ENCODE measurements at places on chromosomes 16 and 17.
A peak's percentile ranks its signal among the peaks of the same experiment; 100 is the strongest.

DNA sequence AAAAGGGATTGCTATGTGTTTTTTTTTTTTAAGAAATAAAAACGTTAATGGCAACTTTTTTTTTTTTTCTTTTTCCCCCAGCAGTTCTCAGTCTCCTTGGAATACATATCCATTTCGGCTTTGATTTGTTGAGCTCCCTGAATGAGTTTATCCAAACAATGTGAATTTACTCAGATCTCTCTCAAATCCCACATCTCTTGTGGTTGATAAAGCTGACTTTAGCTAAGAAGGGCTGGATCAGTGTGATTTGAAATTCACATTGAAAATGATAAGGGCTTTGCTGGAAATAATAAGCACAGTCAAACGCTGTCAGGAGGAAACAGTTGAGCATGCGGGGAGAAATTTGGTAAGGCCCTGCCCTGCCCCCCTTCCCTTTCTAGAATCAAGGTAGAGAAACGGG, 74.1 kb upstream of the IRX3 start:
- no peak for DNase-seq

GRCh38 chr16:67148656-67149275, 2.0 kb downstream of the B3GNT9 start:
- DNase-seq, result no peak

DNA sequence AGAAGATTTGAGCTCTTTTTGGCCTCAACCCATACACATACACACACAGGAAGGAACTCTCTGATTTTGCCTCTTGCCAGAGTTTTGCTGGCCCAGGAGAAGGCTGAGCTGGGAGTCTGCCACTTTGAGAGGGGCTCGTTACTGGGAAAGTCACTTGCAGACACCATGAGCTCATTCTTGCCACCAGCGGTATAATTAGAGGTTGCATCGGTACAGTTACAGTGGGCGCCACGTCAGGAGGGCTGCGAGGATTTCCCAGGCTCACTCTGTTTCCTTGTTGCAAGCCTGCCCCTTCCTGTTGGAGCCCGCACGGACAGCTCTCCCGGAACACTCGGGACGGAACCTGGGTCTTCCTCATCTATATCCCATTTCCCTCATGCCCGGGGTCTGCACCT, 3.1 kb upstream of the SDK2 start:
- no peak for DNase-seq

GRCh38 chr16:88545781-88546180, 24.4 kb upstream of the ZC3H18 start:
- no peak for DNase-seq

DNA sequence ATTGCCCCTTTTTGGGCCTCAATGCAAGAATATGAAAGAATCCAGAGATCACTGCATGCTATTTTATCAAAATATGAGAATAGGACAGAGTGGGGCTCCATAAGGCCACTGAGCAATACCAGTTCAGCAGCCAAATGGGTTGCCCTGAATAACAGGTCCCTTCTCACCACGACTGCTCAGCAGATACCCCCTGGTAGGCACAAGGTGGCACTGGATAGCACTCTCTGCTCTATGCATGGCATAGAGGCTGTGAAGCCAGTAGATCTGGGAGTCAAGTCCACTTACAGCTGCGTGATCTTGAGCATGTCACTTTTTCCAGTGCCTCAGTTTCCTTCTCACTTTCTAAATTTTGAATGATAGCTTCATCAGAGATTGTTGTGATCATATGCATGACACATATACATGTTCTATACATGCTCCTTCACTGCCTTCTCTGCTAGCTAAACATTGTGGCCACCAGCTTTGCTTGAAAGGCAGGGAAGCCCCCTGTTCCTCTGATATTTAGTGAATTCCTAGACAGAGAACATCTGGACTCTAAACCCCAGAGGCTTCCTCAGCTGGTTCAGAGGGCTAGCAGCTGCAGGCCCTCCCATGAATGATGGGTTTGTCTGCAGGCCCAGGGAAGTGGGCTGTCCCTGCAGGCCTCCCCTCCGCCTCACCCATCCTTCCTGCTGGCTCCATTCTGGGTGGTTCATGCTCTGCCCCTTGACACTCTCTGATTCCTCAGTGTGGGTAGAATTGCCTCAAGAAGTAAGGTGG, 84.9 kb upstream of the ASIC2 start:
- DNase-seq, result no peak

GRCh38 chr16:77637940-77638339, 84.4 kb upstream of the NUDT7 start:
- DNase-seq, result no peak

- no peak for DNase-seq
Measured at GRCh38 chr16:8957063-8957397, 6.7 kb downstream of the USP7 start.

DNA sequence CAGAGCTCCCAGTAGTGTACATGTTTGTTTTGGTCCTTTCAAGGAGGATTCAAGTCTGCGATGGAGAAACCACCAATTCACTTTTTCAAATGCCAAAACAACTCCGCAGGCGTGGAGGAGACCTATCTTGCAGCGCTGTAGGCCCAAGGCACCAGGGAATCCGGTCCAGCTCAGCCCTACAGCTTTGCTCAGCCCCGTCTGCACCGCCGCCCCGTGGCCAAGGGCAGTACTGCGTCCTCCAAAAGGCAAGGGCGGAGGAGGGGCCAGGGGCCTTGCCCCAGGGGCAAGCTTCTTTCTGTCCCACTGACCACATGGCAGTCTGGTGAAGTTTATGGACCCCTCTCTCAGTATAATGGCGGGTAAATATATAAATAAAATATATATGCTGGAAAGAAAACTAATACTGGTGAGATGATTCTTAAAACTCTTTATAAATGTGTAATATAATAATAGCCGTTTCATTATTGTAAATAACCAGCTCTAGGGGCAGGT, 709 bp upstream of the CD300LG start:
- DNase-seq, result peak; percentile 20

GRCh38 chr17:76643553-76644148, at the start of gene ST6GALNAC1:
Gene ST6GALNAC1, minus strand, starts transcription at chr17:76643757. Its CDS starts 119 bp downstream, at chr17:76643638.
- no peak for DNase-seq

DNA sequence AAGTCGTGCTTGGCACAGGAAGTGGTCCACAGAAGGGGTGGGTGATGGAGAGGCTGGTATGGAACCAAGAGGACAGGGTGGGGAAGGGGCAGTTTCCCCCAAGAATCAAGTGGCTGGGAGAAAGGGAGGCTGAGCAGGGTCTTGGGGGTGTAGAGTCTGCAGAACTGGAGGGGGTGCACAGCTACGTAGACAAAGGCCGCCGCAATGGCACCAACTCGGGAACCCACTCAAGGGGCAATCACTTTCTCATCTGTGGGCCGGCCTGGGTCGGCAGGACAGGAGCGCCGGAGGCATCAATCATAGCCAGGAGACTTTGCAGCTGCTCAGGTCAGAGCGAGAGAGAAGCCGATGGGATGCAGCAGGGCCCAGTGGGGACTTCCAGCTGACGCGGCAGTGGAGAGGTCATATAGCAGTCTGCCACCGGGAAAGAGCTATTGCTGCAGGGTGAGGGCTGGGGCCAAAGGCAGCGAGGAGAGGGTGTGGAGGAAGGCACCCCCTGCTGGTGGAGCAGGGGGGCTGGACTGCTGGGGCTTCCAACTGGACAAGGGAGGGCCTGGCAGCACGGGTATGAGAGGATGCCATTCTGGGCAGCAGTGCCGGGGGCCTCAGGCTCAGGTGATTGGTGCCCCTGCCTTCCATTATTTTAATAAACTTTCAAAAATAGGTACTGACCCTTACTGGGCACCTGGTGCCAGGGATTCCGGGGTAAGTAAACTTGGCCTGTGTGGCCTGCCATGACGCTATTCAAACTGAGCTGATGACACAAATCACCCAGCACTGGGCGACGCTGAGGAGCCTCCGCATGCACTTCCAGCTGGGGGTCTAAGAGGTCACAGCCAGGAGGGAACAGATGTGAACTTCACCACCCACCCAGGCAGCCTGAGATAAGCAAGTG, 52.5 kb upstream of the MTSS2 start:
- DNase-seq, result no peak
